Astrocyte (in vitro differentiated cells and primary cell): ENCODE measurements at places on chromosomes 11 and 22. TPM values are rescaled to one million over a fixed set of nuclear protein-coding genes. Genes with fewer than 3 reads are reported as not detected.

FOLH1 gene
- 0.19 and 0.36 TPM in 2 replicates for total RNA-seq

LARGE1 gene
- total RNA-seq, result 88.9 and 92.6 TPM in 2 replicates

CRYBA4 gene
- 1.1 and 2.0 TPM in 2 replicates for total RNA-seq

HPS4 gene
- 21.9 and 25.2 TPM in 2 replicates for total RNA-seq

NTM gene
- 98.2 and 108 TPM in 2 replicates for total RNA-seq

APOL1 gene
- 3.9 and 7.5 TPM in 2 replicates for total RNA-seq

TUB gene
- total RNA-seq, result 5.7 and 6.0 TPM in 2 replicates

IFITM10 gene
- total RNA-seq, result 2.0 and 5.1 TPM in 2 replicates

CCDC116 gene
- total RNA-seq, result 0.11 and 0.22 TPM in 2 replicates

SCGB2A2 gene
- total RNA-seq, result not detected in 2 replicates

SYT8 gene
- 0.36 and 0.38 TPM in 2 replicates for total RNA-seq

KREMEN1 gene
- 3.3 and 5.9 TPM in 2 replicates for total RNA-seq

CTSW gene
- total RNA-seq, result not detected in 2 replicates

TEAD1 gene
- 141 and 149 TPM in 2 replicates for total RNA-seq

DSCAML1 gene
- 0.16 TPM in 1 of 2 replicates, not detected in the other for total RNA-seq

OR5P2 gene
- total RNA-seq, result 1.2 and 1.4 TPM in 2 replicates

CD3E gene
- not detected in 2 replicates for total RNA-seq

PAX6 gene
- total RNA-seq, result 3.9 and 12.2 TPM in 2 replicates

PRR5 gene
- 21.3 and 23.6 TPM in 2 replicates for total RNA-seq

ZNF214 gene
- 0.93 and 0.94 TPM in 2 replicates for total RNA-seq

NLRP14 gene
- total RNA-seq, result not detected in 2 replicates

RAG2 gene
- total RNA-seq, result not detected in 2 replicates

GRAP2 gene
- 0.23 and 1.2 TPM in 2 replicates for total RNA-seq

TSPAN32 gene
- total RNA-seq, result not detected in 2 replicates

RAB39A gene
- 0.67 and 1.5 TPM in 2 replicates for total RNA-seq

VWCE gene
- 12.2 and 17.7 TPM in 2 replicates for total RNA-seq

GGTLC3 gene
- total RNA-seq, result not detected in 2 replicates

OR5AN1 gene
- not detected in 2 replicates for total RNA-seq

LRRC10B gene
- 0.09 and 0.12 TPM in 2 replicates for total RNA-seq

GSTT2 gene
- total RNA-seq, result not detected in 2 replicates

APOA4 gene
- not detected in 2 replicates for total RNA-seq
